ENCODE measurements at places on chromosomes 12 and 14. TPM values are rescaled to one million over a fixed set of nuclear protein-coding genes. Genes with fewer than 3 reads are reported as not detected.

GRCh38 chr12:131738196-131738595 lies 27.3 kb downstream of the SFSWAP start:
- H3K4me1 ChIP-seq: no peaks in the 10 kb centered on the region
- no peak overlapping the region for H3K27ac ChIP-seq
- no peak for DNase-seq
- H3K36me3 ChIP-seq: peaks cover 59% of the 10 kb centered on the region

- H3K27me3 ChIP-seq: no peaks in the 10 kb centered on the region
- no peak overlapping the region for H3K27ac ChIP-seq
- H3K36me3 ChIP-seq: no peaks in the 10 kb centered on the region
- no peak overlapping the region for H3K4me3 ChIP-seq
- no peaks in the 10 kb centered on the region for H3K4me1 ChIP-seq
Observed at GRCh38 chr14:72679536-72680151, 214.3 kb downstream of the DPF3 start.

Gene DCAF4
- 28.0 TPM for total RNA-seq

DNA sequence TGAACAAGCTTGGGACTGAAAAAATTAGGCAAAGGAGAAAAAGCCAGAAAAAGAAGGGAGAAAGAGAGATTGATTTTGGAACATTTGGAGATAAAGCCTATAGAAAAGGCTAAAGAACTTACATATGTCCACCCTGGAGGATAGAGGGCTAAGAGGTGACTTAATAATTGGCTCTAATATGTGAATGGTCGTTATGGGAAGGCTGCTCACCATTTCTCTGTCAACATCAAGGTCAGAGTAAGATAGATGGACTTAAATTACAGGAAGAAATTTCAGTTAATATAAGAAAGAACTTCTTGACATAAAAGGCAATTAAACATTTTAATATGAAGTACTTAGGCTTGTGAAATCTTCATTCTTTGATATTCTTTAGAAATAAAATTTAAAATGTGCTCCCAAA lies 238.6 kb downstream of the TRHDE start:
- no peaks in the 10 kb centered on the region for H3K27me3 ChIP-seq
- no peaks in the 10 kb centered on the region for H3K36me3 ChIP-seq
- H3K27ac ChIP-seq: no peak overlapping the region

Gene SLC6A15
- total RNA-seq: not detected

DNA sequence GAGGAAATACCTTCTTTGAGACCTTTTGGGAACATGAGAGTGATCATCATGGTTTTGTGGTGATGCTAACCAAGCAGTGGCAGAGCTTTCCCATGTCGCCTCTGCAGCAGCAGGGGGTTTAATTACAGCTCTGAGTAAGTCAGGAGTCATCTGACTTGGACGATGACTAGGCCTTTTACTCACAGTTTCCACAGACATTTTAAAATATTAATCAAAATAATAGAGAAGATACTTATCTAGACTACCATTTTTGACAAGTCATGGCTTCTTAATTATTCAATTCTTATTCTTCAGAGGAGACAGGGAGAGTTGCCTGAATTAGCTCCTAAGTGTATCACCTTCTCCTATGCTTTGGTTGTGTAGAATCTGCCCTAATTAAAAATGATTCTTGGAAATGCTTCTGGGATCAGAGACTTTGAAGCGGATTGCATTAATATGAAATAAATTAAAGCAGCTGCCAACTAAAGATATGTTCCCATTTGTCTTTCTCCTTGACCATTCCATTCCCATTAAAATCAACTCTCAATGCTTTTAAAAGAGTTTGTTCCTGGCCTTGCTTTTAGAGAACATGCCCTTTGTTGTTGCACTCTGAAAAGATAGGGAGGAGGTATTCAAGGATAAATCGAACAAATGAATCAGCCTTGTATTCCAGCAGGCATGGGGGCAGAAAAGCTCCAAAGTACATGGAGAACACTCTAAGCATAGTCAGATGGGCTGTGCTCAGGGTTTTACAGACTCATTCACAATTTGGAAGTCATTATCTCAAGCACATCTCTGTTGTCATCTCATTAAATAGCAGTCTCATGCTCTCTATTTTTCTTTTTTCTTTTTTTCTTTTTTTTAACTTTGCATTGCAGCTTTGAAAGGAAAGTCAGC lies 7.7 kb upstream of the IFNG-AS1 start:
- H3K27ac ChIP-seq: no peak overlapping the region
- H3K4me3 ChIP-seq: no peak overlapping the region
- H3K4me1 ChIP-seq: no peaks in the 10 kb centered on the region

DNA sequence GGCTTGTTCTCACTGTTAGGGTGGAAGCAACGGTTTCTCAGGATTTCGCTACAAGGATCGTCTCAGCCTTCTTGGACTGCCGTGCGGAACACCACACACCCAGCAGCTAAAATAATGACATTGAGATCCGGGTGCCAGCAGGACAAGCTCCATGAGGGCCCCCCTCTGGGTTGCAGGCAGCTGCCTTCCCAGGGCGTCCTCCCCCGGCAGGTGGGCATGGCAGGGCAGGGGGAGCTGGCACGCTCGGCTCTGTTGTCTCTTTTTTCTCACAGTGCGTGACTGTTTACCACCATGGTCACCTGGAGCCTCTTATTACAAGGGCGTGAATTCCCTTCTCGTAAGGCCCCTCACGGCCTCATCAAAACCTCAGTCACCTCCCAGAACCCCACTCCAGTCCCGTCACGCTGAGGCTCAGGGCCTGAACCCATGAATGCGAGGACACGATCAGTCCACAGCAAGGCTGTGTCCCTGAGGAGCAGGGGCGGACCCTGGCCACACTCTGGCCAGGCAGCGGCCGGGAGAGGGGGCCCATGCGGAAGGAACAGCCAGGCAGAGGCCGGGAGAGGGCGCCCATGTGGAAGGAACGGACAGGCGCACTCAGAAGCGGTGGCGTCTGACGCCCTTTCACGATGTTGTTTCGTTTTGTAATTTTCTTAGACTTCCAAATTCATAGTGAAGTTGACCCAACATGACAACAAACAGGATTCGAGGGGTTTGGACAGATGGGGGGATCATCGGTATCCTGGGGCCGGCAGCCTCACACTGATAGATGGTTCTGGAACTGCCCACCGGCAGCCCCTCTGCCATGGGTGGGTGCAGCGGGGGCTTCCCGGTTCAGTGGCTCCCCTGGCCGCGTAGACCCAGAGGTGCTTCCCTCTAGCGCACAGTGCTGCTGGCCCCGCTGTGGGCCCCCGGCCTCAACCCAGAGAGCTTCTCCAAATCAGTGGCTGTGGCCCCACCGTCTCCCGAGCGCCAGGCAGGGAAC lies 10.0 kb downstream of the LRCOL1 start:
- peaks cover 5% of the 10 kb centered on the region for H3K4me1 ChIP-seq
- DNase-seq: no peak
- H3K4me3 ChIP-seq: peak overlapping the region; percentile 59

DNA sequence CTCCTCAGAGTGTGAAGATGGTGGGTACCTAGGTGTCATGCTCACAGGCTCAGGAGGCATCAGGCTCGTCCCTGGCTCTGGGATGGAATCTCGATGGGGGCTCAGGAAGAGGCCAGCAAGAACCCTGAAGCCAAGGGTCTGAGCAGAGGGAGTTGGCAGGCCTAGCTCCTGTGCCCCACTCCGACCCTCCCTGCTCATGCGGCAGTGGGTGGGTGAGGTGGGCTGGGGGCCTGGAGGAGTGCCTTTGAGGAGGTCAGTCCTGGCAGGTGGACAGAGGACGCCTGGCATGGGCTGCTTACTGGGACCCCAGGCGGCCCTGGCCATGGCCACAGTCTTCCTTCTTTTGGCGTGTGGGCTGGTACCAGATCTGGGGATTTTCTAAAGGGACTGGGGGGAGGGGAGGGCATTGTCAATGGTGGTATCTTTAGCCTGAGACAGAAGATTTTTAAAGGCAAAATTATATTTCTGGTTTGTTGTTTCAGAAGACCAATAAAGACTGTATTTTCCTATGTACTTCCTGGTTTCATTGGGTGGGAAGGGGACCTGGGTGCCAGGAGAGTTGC lies 16.0 kb downstream of the LRTM2 start:
- DNase-seq: no peak
- H3K27me3 ChIP-seq: no peaks in the 10 kb centered on the region
- H3K36me3 ChIP-seq: no peaks in the 10 kb centered on the region
- H3K4me1 ChIP-seq: no peaks in the 10 kb centered on the region
- H3K4me3 ChIP-seq: no peak overlapping the region

- no peaks in the 10 kb centered on the region for H3K4me1 ChIP-seq
- DNase-seq: no peak
- no peak overlapping the region for H3K4me3 ChIP-seq
- H3K27ac ChIP-seq: no peak overlapping the region
- H3K27me3 ChIP-seq: peaks cover 3% of the 10 kb centered on the region
Observed at GRCh38 chr12:29547151-29547632, 49.7 kb upstream of the OVCH1 start.
